ENCODE measurements at places on chromosomes 7 and 10.

DNA sequence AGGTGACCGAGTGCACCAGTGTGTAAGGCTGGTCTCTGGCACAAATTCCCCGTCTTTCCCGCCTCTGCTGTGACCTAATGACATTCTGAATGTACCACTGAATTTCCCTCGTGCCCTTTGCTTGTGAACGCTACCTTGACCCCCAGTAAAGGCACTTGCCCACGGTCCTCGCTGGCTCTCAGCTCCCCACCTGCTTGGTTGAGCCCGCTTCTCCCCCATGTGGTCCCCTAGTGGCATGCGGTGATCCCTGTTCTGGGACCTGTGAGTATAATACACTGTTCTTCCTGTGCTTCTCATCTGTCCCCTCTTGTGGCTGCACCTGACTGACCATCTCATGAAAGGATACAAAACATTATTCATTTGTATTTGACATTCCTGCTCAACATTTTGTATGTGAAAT lies 495.7 kb downstream of the INHBA start:
- DNase-seq = no peak

DNA sequence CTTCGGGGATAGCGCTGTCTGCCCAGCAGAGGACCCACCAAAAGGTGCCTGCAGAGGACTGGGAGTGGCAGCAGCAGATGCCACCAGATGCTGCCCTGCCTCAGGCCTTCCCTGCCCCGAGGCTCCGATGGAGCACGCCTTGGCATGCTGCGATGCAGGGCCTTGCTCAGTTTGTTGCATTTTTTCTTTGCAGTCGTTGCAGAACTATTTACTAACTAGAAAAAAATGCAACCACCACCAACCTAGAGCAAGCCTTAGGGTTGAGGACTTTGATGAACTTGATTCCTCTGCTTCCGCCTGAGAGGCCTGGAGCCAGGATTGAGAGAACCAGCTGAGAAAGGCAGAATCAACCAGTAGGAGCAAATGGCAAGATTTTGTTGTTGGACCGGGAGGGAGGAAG lies 585.6 kb upstream of the MKI67 start:
- DNase-seq = no peak

GRCh38 chr10:12539350-12540164 lies 190.2 kb downstream of the CAMK1D start:
- DNase-seq = no peak

DNA sequence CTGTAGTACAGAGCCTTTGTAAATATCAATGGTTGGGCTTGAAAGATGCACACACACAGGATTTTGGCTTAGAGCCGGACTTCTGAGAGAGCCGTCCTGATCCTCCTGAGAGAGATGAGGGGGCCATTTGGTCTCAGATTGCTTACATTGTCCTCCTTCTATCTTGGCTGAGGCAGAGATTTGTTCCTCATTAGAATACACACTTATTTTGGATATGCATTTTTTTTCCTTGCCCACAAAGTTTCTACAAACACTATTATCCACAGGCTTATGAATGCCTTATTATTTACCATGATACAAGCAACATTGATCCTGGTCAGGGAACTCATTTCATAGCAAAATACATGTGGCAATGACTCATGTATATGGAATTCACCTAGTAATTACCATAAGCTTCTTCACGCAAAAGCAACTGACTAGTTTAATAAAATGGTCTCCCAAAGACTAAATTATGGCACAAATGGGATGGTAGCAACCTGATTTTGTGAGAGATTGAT lies 175.3 kb downstream of the MDFIC start:
- no peak for DNase-seq

- DNase-seq = no peak
Measured at GRCh38 chr10:83612746-83613145, 526.6 kb upstream of the GHITM start.
